HCEC 1CT (cell line): ENCODE measurements at places on chromosomes 16 and 17.

- no peak for DNase-seq
Measured at GRCh38 chr17:58285422-58285810, 4.7 kb upstream of the MPO start.

DNA sequence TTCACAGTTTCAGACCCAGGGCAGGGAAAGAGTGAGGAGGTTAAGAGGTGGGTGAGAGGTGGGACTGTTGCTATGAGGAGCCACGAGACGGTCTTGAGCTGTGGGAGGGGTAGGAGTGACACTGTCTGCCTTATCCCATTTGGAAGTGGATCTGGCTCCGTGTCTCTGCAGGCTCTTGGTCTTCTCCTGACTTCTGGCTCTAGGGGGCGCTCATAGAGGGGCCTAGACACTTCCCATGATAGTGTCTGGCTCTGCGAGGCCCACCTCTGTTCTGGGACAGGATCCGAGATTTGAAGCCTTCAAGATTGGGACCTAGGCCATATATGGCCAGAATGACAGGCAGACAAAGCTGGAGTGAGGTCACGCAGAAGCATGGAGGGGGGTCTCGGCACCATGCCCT, 204.5 kb downstream of the GSG1L start:
- no peak for DNase-seq

GRCh38 chr16:25855063-25855462, 163.3 kb downstream of the HS3ST4 start:
- DNase-seq = no peak

DNA sequence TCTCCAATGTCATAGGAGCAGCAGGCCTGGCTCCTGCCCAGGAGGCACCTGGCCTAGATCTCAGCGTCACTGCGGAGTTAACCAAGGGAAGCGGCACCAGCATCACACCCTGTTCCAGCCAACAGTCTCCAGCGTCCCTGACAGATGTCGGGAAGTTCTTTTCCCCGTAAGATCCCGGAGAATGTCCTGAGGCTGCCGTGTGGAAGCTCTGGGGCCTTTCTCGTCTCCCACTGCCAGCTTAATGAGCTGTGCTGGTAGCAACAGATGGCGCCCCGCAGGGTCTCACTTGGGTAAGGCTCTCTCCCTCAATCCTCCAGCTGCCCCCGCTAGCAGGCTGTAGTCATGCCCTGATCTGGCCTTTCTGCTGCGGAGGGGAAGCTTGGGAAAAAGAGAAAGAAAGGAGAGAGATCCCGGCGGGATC, 57.5 kb downstream of the MARCHF10 start:
- DNase-seq = no peak

DNA sequence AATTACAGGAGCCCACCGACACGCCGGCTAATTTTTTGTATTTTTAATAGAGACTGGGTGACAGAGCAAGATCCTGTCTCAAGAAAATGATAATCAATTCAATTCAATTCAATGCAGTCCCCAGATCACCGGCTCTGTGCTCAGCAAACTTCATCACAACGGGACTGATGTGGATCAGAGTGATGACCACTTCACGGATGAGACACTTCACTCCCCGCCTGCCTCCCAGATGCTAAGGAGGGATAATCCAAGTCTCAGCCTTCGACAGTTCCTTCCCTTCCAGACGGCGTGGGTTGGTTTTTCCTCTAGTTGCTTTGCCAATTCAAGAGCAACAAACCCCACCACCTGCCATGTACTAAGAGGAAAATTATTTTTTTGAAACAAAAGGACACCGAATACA, 93.8 kb downstream of the ZDHHC7 start:
- DNase-seq = no peak

DNA sequence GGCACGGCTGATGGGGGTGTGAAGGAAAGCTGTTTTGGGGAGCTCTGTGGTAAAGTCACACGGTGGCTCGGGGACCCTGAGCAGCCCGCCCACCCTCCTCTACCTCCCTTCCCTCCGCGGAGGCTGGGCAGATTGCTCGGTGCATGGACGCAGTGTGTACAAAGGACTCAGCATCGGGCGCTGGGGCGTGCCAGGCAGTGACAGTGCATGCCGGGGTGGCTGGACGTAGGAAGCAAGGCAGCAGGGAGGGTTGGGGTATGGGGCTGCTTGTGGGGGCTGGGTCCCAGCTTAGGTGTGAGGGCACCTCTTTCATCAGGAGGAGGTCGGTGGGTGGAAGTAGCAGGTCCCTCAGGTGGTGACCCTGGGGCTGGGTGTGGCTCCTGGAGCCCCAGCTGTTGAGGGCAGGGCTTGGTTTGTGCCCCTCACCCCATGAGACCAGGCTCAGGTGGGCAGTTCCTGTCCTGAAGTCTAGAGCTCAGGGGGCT, 159.9 kb upstream of the GSE1 start:
- no peak for DNase-seq

GRCh38 chr17:2194889-2195335, 108.7 kb downstream of the SMG6 start:
- DNase-seq = no peak

GRCh38 chr17:58317421-58318064, 11.1 kb downstream of the TSPOAP1 start:
- peak; percentile 54 for DNase-seq

DNA sequence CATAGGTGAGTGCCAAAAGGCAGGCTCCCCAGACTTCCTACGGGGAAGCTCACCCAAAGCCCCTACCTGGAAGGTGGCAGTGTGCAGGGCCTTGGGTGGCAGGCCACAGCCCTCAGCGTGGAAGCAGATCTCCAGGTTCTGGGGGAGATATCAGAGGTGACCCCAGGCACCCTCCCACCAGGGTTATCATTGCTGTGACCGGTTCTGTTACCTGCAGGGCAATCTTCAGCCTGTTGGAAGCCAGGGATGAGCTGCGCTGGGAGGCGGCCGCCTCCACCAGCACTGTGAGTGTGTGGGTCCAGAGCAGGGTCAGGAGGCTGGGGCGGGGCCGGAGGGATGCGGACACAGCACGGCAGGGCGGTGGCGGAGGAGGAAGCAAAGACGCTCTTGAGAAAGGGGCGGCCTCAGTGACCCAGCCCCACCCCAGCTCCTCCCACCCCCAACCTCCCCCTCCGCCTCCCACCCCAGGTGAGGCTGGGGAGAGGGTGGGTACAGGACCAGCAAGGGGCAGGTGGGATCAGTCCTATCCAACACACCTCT, 13.1 kb downstream of the UNC13D start:
- no peak for DNase-seq

DNA sequence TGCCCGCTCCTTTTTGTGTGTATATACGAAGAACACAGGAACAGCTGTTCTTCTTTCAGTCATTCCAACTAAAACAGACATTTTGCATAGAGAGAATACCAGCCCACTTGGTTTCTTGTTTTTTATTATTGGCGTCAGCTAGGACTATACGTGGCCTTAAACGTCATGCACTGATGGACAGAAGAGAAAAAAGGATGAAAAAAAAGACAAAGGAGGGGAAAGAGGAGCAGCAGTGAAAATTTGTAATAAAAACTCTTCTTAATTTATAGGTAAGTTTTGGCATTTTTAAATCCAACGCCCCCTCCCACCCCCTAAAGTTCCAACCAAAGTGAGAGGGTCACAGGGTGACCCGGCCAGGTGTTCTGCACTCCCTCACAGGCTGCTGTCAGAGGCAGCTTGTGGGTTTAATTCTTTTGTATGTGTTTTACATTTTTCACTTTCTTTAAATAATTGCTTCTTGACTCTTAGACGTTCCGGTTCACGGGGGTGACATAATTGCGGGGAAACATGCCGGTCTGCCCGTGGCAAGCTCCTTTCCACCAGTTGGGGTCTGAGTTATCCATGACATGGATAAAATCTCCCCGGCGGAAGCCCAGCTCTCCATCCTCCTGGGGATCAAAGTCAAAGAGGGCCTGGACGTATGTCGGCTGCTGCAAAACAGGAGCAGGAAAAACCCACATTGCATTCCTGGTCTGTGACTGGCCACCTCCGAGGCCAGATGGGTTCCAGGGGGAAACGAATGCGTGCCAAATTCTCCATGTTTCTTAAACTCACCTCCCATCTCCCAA, 30.9 kb upstream of the SLC25A19 start:
- DNase-seq = peak; percentile 71

GRCh38 chr16:38941-39892, 14.2 kb downstream of the POLR3K start:
- DNase-seq = no peak

GRCh38 chr16:48232493-48233040, 11.5 kb upstream of the LONP2 start:
- peak; percentile 32 for DNase-seq

DNA sequence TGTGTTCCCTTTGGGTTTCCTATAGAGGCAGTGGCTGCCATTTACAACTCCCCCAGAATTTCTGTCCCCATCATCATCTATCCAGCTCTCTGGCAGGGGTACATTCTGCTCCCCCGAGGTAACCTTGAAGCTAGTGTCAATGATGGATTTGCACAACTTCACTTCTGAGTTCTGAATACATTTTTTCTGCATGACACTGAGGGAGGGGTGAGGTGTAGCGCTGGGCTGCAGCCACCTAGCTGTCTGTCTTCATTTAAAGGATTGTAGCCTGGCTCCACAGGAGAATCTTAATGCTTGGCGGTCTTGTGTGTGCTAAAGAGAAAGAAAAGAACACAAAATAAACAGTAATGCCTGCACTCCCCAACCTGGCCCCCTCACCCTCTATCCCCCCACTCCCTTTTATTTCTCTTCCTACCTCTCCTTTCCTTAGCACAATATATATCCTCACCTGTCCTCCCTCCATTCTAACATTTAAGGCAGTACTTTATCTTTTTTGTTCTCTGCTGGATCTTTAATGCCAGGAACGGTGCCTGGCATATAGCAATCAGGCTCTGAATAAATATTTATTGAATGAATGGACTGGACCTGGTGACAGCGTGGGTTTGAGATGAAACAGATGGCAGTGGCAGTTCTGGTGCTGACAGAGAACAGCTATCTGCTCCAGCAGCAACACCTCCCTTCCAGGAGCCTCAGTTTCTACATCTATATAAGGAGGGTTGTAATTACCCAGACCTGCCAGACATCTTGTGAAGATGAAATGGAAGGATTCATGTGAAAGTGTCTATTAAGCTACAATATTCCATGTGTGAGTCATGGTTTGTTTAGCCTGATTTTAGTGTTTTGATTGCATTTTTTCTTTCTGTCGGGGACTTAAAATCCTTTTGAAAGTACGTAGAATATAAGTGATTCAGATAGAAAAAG, 163.5 kb upstream of the CDH11 start:
- peak; percentile 18 for DNase-seq

- no peak for DNase-seq
Measured at GRCh38 chr17:3918372-3919122, 2.3 kb upstream of the P2RX1 start.

DNA sequence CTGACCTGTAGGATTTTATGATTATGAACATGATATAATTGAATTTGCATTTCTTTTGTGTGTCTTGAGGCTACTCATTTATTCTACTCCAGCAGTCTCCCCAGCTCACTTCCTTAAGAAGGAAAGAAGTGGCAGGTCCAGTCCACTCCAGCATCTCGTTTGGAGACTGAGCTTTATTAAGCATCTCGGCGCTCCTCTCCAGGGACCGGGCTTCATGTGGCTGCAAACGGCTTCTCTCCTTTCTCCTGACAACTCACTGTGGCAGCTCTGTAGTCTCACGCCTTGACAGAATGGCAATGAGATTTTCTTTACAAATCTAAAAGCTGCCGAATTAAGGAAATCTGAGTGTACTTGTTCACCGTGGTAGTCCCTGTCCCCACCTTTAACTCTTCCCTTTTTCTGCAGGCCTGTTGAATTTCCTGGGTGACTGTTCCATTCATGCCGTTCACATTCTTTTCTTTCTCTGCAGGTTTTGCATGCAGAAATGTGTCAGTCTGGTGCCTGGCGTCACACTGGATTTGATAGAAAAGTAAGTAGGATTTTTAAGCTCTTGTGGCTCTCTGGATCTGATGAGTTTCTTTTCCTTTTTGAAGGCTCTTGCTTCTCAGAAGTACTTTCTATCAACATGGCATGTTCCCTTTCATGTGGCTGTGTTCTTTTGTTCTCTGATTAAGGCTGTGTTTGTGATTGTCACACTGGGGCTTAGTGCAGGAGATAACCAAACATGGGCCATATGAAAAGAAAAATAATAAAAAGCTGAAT, 200.5 kb upstream of the CHMP6 start:
- DNase-seq = no peak

DNA sequence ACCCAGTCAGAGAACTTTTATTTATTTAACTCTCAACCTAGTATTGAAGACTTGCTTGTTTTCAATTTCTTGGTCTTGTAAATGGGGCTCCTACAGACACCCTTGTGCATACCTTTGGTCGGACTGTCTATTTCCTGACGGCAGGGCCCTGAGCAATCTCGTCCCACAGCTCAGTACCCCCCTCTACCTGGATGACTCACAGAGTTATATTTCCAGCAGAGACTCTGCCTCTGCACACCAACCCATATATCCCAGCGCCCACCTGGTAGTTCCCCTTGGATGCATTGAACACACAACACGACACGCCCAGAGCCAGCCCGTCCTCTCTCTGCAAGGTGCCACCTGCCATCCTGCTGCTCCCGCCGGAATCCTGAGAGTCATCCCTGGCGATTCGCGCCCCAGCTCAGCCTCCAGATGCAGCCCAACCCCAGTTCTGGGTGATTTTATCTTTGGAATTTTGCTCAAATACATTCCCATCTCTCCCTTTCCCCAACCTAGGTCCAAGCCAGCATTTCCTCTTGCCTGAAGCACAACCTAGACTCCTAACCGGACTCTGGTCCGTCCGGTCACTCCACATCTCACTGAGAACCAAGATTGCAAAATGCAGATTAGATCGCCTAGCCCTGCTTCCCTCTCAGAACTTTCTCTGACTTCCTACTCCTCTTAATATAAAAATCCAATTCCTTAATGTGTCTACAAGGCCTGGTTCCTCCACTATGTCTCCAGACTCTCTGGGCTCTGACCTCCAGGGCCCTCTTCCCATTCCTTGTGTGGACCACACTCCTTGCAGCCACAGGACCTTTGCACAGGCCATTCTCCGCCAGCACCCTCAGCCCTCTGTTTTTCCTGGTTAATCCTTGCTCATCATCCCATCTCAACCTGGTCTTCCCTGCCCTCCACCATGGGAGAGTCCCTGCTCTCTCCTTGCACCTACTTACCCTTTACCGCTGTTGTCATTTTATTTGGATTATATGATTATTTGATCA, 129.2 kb downstream of the SEC14L1 start:
- no peak for DNase-seq
